Stimulated activated CD4-positive, alpha-beta T cell treated with anti-CD3 and anti-CD28 coated beads, Interleukin-1b, Interleukin-23, amount 100 ng/mL, for 24 hours (primary cell): ENCODE measurements at places on chromosomes 7 and 10.

DNA sequence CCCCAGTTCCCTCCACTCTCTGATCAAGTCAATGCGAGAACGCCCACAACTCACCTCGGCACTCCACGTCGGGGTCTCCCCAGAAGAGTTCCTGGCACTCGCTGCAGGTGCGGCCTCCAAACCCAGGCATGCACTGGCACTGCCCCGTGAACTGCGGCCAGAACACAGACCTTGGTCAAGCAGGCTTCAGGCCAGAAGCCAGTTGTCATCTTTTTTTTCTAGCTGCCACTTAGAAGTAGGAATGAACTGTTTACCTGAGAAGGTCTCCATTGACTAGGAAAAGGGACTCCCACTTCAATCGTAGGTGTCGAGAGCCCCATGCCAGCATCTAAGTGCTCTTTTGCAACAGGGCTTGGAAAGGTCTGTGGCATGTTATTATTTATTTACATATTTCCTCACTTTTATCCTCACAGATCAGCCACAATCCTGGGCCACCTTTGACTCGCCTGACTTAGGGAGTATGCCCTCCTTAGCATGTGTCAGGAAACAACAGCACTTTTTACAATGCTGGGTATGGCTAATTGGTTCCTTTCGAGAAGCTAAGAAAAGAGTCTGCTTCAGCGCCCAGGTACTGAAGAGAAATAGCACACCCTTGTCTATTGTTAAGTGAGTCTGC, 51.7 kb downstream of the LAMB1 start:
- DNase-seq, result no peak

DNA sequence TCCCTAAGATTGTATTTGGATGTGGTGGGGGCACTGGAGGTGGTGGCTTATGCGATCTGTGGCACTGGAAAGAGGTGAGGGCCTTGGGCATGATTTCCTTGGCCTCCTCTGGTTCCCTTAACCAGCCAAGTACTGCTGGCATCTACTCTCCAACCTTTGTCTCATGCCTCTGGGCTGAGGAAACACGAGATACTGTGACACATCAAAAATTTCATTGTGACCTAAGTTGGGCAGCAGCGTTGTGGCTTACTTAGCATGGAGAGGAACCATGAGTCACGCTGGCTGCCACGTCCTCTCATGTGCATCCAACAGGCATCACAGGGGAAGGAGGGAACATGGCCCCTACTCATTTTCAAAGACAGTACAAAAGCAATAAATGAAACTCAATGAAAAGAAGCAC, 29.7 kb upstream of the GSDME start:
- DNase-seq, result no peak

GRCh38 chr10:49286686-49287085, 12.3 kb upstream of the C10orf71 start:
- no peak for DNase-seq

DNA sequence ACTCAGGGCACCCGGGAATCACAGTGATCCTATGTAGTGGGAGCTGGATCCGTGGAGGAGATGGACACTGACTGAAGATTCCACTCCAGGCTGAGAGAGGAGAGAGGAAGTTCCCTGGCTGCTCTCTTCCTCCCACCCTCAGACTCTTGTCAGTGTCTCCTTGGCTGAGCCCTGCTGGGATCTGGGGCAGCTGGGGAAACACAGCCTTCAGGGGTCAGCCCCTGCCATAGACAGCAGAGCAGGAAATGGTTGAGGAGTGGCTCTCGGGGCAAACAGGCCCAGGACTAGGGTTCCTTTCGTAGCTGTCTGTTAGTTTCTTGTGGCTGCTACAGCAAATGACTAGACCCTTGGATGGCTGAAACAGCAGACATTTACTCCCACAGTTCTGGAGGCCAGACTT, 174.4 kb upstream of the BMPER start:
- DNase-seq, result no peak

DNA sequence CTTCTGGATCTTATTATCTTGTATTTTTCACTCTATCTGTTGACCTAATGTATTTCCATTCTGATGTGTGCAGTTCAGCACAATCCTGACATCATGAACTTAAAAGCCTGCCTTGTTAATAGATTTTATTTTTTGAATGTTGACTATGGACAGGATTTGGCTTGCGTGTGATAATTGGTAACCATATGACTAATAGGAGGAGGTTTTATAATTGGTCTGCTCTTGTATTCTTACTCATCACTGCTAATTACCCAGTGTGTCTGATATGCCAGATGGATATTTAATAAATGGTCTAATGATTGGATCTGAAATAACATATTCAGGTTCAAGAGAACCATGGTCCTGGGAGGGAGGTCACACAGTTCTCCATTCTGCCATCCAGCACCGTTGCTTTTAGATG, 45.9 kb downstream of the MTURN start:
- no peak for DNase-seq

GRCh38 chr7:155223021-155223420, 74.7 kb upstream of the INSIG1 start:
- DNase-seq, result no peak

DNA sequence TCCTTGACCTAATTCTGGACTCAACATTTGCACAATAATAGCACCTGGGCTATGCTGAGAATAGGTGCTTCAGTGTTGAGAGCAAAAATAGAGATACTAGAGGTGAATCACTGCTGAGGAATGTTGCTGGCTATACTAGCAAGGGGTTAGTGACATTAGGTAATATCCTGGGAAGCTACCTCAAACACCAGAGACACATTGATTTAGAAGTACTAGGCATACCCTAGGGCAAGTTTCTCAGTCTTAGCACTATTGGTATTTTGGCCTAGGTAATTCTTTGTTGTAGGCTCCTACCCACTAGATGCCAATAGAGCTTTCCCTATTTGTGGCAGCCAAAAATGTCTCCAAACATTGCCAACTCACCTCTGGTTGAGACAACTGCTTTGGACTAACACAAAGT, 484.0 kb upstream of the MBL2 start:
- DNase-seq, result no peak

GRCh38 chr7:69534461-69535041, 63.7 kb upstream of the AUTS2 start:
- no peak for DNase-seq

GRCh38 chr10:126224967-126225671, 163.2 kb downstream of the ADAM12 start:
- DNase-seq, result no peak

DNA sequence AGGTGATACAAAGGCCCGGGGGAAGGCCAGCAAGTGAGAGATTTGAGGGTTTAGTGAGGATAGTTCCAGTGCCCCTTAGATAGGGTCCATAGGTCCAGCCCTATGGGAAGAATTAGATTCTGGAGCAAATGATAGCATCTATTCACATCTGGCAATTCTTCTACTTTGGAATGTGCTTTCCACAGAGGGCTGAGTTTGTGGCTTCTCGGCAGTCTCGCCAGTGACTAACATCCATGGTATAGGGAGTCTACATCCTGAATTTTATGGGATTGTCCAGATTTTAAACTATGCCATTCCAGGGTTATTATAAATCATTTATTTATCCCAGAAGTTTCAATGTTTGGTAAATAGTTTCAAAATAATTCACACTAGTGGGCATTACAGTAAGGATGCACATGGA, 207.3 kb upstream of the ADO start:
- DNase-seq, result no peak

GRCh38 chr7:156524818-156525597, 115.6 kb upstream of the RNF32 start:
- DNase-seq, result no peak

- DNase-seq, result no peak
Observed at GRCh38 chr7:124460555-124460954, 305.0 kb downstream of the GPR37 start.

DNA sequence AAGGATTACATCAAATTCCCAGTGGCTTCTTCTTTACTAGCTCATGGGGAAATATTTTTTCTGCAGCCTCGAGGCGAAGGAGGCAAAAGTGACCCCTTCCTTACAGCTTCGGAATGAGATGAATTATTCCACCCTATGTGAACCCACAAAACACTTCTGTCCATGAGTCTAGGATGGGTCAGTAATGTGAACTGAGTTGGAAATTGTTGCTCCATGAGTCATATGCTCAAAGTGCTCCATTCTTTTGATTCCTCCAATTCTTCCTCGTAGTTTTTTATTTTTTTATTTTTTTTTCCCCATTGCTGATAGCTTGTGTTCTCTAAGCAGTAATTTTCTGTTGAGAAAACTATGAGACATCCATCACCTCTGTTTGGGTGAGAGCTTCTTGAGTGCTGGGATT, 31.7 kb upstream of the FAM204A start:
- no peak for DNase-seq

DNA sequence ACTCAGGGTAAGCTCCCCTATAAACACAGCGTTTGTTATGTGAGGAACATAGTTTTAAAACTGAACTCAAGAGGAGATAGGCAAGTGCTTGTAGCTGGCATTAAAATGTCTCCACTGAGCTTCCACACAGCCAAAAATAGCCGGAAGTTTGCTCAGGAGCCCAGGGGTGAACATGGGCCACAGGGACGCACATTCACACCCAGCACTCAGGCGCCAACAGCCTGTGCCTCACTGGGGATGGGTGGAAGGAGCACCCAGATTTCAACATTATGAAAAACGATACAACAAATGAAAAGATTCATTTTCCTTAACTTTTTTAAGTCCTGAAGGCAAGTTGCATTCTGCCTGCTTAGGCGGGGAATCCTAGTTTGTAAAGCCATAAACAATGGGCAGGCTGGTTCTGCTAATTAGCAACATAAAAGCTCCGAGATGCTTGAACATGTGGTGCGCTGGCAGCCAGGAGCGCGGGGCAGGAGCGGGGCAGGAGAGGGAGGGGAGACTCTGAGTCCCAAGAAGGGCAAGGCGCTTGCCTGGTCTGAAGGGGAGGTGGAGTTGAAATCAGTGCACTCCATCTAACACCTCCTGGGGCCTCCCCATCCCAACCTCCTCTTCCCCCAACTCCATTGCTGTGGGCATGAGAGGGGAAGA, 235.9 kb downstream of the COBL start:
- DNase-seq, result no peak

DNA sequence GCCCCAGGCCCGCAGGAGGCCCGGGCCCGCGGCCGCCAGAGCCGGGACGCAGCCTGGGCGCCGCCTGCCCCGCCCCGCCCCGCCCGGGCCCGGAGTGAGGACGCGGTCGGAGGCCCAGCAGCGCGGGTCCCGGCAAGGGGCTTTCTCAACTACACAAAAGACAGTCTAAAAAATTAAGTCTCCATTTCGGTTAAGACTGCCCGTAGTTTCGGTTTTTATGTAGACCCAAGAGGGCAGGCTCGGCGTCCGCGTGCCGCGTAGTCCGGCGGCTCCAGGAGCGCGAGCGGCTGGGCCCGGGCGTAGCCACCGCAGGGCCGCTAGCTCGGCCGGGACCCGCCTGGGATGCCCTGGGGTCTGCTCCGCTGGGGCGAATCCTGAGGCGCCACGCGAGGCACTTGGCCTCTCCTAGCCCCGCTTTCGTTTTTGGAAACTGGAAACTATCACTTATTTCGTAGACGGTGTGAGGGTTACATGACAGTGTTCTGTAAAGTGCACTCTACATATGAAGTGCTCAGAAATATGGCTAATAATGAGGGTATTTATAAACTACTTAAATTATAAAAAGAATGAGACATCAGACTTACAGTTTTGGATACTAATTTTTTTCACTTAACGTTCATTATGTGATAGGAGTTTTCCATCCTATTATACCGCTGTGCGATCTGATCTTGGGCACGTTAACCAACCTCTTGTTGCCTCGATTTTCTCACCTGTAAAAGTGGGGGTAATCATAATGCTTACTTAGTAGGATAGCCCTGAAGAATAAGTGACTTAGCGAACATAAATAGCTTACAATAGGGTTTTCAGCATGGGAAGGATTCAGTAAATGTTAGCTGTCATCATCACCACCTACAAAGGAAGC, 573 bp downstream of the BLVRA start:
- no peak for DNase-seq
